ENCODE measurements at places on chromosomes 16 and 17.

GRCh38 chr16:74626741-74627416, 20.0 kb upstream of the GLG1 start:
- no peak for DNase-seq

- DNase-seq = no peak
Measured at GRCh38 chr17:5558815-5559785, 25.2 kb downstream of the NLRP1 start.

GRCh38 chr16:89507214-89507833, 879 bp upstream of the SPG7 start:
- DNase-seq = no peak

- no peak for DNase-seq
Measured at GRCh38 chr17:76834870-76835269, 33.3 kb upstream of the MGAT5B start.

GRCh38 chr16:81610144-81610842, 165.7 kb downstream of the CMIP start:
- DNase-seq = no peak

GRCh38 chr16:937723-938122, 33.1 kb downstream of the LMF1 start:
- no peak for DNase-seq

DNA sequence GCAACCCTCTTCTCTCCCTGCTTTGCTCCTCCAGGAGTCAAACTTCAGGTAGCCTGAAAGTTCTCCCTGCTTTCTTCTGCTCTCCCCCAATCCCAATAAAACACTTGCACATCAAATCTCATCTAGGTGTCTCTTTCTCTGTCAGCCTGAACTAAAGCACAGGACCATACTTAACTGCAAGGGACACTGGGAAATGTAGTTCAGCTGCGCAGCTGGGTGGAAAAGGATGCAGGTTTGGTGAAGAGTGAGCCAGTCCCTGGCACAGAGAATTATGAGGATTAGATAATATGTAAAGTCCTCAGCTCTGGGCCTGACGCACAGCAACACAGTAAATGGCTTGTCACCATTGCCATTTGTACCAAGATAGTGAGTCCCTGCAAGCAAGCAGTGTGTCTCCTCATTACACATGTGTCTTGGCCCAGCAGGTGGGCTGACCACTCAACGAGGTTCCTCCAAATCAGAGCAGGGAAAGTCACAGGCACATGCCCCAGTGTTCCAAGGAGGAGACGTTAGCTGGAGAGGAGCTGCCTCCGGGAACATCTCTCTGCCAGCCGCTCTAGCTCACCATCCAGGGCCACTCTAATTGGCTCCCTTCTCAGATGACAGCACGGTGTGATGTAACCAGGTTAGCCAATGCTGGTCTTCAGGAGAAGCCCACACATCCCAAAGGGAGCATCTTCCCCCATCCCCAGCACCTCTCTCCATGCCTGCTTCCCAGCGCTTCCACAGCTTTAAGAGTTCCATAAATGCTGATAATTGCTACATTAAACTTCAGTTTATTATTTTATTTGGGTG, 29.7 kb upstream of the IRX3 start:
- no peak for DNase-seq

- DNase-seq = peak; percentile 97
Measured at GRCh38 chr16:27174007-27174406, 29.3 kb upstream of the KDM8 start.

DNA sequence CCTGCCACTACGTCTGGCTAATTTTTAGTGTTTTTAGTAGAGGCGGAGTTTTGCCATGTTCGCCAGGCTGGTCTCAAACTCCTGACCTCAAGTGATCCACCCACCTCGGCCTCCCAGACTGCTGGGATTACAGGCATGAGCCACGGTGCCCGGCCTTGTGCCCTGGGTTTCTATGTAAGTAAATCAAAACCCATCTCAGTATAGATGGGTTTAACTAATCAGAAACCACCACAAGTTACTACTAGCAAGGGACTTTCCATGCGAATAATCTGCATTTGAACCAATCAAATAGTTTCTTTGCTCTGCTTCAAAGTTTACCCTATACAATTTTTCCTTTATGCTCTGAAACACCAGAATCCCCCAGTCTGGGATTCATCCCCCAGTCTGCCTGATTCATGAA, 16.5 kb upstream of the EIF1 start:
- DNase-seq = no peak

DNA sequence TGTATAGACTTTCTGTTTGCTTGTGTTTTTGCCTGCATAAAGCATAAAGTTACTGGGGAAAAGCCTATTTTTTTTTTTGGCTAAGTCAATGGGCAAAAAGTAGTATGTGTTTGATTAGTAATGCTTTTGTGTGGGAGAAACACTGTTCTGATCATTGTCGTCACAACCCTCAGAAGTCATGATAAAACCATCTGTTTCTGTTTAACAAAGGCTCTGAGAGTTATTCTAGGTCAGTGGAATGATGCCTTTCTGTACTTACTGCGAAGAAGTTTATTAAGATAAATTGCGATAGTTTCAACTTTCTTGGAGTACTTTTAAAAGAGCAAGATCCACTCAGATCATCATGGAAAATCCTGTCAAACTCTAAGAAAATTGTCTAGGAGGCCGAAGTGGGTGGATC, 80.9 kb downstream of the PRKCA start:
- no peak for DNase-seq

DNA sequence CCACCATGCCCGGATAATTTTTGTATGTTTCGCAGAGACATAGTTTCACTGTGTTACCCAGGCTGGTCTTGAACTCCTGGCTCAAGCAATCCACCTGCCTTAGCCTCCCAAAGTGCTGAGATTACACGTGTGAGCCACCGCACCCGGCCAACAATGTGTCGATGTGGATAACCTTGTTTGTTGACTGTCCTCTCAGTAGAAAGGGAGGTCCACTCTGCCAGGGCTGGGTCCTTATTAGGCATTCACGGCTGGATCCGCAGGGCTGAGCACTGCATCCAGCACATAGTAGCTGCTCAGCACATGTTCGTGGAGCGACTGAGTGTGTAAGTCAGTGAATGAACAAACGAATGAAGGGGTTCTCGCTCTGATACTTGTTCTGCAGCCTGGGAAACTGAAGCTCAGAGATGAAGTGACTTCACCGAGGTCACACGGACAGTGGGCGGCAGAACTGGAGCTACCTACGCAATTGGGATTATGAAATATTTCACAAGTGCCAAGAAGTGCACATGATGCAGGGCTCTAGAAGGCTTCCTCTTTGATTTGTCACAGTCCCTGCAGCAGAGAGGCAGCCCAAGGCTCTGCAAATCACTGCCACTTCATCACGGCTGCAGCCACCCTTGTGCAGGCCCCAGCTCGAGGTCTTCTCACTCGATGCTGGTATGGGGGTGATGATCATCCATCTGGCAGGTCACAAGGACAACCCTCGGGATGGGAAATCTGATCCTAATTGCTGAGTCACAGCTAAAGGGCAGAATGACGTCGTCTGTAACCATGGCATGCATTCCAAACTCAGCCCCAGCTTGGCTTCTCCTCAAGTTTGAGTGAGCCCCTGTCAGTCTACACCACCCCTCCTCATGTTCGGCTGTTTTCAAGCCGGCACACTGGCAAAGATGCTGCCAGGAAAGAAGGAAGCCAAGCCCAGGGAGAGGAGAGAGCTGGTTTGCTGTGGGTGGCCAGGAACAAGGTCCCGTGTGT, 28.0 kb upstream of the SNN start:
- no peak for DNase-seq

DNA sequence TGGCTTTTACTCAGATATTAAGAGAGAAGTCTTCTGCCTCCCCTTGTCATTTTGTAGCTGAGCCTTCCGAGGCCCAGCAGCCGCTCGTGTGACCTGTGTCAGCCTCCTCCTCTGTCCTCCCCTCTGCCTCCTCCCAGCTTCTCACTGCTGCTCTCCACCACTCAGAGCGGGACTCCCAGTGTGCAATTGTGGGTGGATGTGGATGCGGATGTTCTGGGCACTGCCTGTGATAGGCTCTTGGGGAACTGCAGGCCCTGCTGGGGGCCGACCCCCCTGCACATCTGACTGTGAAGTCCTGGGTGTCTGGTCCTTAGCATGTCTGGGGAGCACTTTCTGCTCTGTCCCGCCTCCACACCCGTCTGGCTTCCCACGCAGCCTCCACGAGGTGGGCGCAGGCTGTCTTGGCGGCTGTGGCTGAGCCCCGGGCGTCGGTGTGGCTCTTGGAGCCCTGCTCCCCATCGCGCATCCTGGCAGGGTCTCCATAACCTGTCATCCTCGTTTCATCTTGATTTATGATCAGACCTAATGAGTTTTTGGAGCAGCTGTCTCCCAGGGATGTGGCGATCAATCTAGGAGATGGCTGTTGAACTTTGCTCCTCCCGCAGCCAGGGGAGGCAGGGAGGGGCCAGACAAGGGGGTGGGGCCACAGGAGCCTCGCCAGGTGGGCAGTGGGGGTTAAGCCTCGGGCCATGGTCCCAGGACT, 28.1 kb downstream of the GRIN2C start:
- no peak for DNase-seq

- DNase-seq = peak; percentile 60
Measured at GRCh38 chr17:78378225-78379130, at the start of gene PGS1. TSS of gene PGS1 (plus strand) at chr17:78378649. CDS start at chr17:78378666, 17 bp downstream.

- DNase-seq = no peak
Measured at GRCh38 chr16:50742576-50743200, 802 bp downstream of the CYLD start.

GRCh38 chr16:35631261-35631945, 2172.0 kb downstream of the TP53TG3F start:
- DNase-seq = peak; percentile 85

DNA sequence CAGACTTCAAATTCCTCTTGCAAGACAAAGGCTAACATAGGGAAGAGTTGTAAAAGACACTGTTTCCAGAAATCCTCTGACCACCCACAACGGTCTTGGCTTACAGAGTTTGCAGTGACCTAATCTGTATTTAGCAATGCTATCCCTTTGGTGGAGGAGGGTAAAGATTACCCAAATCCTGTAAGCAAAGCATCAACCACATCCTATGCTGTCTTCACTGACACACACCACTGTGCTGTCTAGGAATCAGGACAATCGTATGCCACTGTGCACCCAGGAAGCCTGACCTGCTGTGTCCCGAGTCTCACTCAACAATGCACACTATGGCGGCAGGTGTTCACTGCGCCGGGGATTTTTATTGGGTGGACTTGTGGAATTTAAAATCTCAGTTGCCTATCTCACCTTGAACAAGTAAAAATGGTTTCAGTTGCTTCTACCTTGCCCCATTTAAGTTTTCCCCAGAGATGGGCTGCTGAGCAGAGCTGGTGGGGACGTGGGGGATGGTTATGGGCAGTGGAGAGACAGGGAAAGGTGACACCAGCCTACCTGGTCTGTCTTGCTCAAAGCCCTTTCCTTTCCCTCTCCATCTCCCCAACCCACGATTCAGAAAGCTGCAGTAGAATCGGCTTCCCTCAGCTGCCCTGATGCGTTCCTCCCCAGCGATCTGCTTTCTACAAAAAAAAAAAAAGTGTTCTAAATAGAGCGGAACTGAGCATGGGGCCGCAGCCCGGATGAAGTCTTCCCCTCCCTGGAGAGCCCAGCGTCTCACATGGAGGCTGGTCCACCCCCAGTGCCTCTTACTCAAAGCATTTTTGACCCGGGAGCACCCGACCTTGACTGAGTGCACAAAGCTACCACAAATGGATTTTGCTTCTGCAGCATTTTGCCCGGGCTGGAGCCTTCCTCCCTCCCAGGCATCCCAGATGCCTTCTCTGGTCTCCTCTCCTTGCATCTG, 271.5 kb downstream of the SOX9 start:
- DNase-seq = no peak

GRCh38 chr16:49335828-49336227, 37.8 kb upstream of the C16orf78 start:
- no peak for DNase-seq

DNA sequence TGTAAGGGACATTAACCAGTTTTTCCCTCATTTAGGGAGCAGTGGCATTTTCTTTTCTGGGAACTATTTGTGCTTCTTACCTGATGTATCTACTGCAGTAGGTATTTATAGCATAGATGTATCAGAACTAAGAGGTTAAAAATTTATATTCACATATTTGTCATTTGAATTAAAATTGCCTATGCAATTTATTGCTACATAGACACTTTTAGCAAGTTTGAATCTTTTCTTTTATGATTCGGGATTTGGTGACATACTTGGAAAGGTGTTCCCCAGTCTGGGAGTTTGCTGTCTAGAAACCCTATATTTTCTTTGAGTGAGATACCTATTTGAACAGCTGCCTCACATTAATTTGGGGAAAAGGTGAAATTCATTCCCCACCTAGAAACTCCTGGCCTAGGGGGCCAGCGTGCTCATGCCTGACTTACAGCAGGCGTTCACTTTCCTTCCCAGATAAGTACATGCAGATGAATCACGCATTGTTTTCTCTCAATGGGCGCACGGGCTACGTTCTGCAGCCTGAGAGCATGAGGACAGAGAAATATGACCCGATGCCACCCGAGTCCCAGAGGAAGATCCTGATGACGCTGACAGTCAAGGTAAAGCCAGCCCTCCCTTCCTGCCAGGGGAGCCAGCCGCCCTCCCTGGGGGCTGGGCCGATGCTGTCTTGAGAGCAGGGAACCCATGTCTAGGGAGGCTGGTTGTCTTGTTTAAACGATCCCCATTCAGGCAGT, 73.8 kb downstream of the SDR42E1 start:
- no peak for DNase-seq

DNA sequence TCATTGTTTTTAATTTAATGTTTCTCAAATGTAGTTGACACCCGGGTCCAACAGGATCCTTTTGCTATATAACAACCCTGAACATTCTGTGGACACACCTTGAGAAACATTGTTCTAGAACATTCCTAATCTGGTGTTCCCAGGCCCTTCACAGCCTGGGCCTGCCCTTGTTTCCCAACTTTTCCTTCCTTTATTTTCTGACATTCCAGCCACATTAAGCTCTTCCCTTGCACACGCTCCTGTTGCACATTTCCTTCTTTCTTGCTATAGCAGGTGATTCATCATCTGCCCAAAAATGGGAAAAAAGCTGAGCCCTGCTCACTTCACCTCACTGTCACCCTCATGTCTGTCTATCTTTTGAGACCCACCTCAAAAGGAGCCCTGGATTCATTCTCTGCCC, 67.9 kb upstream of the MARCHF10 start:
- no peak for DNase-seq

DNA sequence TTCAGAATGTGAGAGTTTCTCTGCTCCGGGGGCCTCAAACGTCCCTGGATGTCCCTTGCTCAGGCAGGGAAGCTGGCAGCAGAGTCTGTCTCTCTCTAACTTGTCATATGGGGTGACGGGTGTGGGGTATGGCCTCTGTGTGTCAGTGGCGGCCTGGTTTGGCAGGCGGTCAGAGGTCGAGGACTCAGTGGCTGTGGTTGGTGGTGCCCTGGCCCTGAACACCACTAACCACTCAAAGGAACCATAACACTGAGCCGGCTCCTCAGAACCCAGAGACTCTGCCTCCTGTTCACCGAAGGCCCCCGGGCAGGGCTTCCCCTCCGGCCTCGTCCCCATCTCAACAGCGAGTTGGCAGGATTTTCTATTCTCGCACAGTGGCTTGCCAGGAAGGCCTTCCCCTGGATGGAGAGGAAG, 677 bp downstream of the P2RX1 start:
- no peak for DNase-seq

GRCh38 chr16:54049591-54050458, 236.8 kb downstream of the IRX3 start:
- DNase-seq = peak; percentile 44
